Articular chondrocyte of knee joint (primary cell): ENCODE measurements at places on chromosomes 1 and 21. TPM values are rescaled to one million over a fixed set of nuclear protein-coding genes. Genes with fewer than 3 reads are reported as not detected.

The C1orf105 gene
- total RNA-seq: not detected in 2 replicates

The BTBD19 gene
- 9.8 and 10.8 TPM in 2 replicates for total RNA-seq

The CCDC28B gene
- 6.8 and 8.4 TPM in 2 replicates for total RNA-seq

The SPATA1 gene
- total RNA-seq: 2.2 and 2.8 TPM in 2 replicates

The RNF2 gene
- 25.3 and 30.3 TPM in 2 replicates for total RNA-seq

The SLC19A1 gene
- total RNA-seq: 3.0 and 3.1 TPM in 2 replicates

The OR2M2 gene
- total RNA-seq: not detected in 2 replicates

The FAM72D gene
- 0.65 and 0.78 TPM in 2 replicates for total RNA-seq

The THEM5 gene
- total RNA-seq: not detected in 2 replicates

The GSTM1 gene
- total RNA-seq: 19.2 TPM in 1 of 2 replicates, not detected in the other

The SLC16A4 gene
- 57.1 and 57.4 TPM in 2 replicates for total RNA-seq

The RNU1-3 gene
- under 0.01 TPM in 2 replicates for total RNA-seq

The SFN gene
- total RNA-seq: 0.54 and 0.78 TPM in 2 replicates

The GPR25 gene
- not detected in 2 replicates for total RNA-seq

The CTTNBP2NL gene
- total RNA-seq: 22.2 and 28.0 TPM in 2 replicates

The AGL gene
- total RNA-seq: 21.2 and 23.9 TPM in 2 replicates

The TMEM81 gene
- total RNA-seq: 1.3 TPM in 2 replicates

The FAM78B gene
- total RNA-seq: 0.26 and 0.32 TPM in 2 replicates

The GBP6 gene
- total RNA-seq: not detected in 2 replicates

The AZIN2 gene
- 2.1 and 5.1 TPM in 2 replicates for total RNA-seq

The LYPLA2 gene
- total RNA-seq: 28.9 and 34.9 TPM in 2 replicates

The CBR3 gene
- total RNA-seq: 30.1 and 37.6 TPM in 2 replicates
